Activated CD4-positive, alpha-beta T cell treated with anti-CD3 and anti-CD28 coated beads for 48 hours (primary cell): ENCODE measurements at places on chromosomes 2 and 18.

- DNase-seq, result no peak
Observed at GRCh38 chr18:76619261-76619620, 124.2 kb upstream of the ZNF516 start.

GRCh38 chr2:88016960-88017779, 823 bp upstream of the RNU2-63P start:
- no peak for DNase-seq

DNA sequence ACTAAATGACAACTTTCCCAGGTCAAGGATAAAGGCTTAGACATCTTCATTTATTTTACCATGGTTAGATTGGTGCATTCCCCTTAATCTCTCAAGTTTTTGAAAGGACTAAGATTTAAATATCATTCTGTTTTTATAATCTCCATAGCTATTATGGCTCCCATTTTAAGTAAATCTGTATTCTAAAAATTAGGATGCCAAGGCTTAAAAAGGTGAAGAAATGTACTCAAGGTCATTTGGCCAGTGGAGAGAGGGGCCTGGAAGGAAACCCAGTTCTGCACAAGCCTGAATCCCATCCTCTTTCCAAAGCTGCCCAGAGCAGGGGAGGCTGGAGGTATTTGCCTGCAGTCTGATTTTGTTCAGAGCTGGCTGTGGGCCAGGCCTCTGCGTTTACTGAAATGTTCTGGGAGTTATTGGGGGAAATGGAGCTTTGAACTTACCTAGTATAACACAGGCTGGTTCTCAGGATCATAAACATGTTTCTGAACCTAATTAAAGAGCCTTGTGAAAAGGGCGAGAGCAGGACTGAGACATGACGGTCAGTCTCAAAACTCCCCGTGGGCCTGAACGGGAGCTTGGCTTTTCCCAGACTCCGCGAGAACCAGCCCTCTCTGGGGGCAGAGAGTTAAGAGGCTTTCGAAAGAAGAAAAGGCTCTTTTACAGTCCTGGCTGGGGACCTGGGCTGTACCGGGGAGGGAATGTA, 85.6 kb downstream of the DDX1 start:
- no peak for DNase-seq

DNA sequence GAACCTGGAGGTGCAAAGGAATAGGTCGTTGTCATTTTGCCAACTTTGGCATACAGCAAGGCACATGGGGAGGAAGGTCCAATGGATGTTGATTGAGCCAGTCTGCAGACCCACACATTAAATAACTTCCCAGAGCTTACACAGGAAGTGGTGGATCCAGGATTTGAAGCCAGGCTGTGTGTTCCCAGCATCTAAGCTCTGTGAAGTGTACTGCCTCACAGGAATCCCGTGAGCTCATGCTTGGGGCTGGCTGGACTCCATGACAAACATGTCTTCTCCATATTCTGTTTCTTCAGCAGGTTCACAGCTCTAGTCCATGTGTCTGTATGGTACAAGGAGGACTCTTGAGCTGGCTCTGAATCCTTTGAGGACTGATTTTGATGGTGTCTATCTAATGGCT, 63.9 kb downstream of the KLHL29 start:
- no peak for DNase-seq

DNA sequence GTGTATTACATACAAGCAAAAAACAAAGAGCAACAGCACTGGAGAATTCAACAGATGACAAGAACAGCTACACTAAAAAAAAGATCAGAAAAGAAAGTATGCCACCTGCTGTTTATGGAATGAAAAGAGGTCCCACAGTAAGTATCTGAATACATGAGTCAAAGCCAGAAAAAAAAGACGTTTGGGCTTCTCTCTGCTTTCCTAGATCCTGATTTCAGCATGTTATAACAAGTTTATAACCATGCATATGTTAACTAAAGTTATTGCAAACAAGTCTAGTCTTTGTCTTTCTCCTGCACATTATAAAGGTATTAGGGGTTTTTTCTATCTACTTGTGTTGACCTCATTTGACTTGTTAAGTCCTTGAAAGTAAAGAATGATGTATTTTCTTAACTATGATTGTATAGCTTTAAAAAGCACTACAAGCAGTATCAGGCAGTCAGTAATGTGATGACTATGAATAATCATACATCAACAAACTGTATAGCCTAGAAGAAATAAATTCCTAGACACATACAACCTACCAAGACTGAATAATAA, 108.5 kb upstream of the COL5A2 start:
- no peak for DNase-seq

GRCh38 chr2:237669628-237670392, 42.4 kb downstream of the LRRFIP1 start:
- no peak for DNase-seq

- no peak for DNase-seq
Observed at GRCh38 chr2:158716921-158717320, 78.2 kb upstream of the DAPL1 start.

DNA sequence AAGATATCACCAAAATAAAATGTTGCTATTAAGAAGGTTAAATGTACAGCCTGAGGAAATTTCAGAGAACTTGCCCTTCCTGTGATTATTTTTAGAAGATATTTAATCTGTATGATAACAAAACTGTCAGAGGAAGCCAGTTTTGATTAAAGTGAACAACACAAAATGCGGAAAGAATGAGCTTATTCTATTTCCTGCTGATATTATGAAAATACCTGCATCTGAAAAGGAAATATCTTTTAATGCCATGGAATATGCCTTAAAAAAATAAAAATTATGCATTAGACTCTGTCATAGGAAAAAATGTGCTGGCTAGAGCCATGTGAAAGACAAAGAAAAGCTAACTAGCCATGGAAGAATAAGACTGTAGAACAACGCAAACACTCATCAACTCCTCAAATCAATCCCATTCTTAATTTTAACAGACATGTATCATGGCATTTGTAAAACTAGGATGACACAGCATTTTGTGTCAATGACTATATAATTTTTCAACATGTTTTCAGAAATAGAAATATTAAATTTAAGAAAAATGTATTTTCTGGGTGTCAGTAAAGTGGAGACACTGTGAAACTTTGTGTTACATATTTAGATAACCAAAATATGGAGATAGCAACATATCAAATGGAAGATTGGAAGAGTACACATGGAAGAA, 1768.2 kb downstream of the SUCLG1 start:
- no peak for DNase-seq

DNA sequence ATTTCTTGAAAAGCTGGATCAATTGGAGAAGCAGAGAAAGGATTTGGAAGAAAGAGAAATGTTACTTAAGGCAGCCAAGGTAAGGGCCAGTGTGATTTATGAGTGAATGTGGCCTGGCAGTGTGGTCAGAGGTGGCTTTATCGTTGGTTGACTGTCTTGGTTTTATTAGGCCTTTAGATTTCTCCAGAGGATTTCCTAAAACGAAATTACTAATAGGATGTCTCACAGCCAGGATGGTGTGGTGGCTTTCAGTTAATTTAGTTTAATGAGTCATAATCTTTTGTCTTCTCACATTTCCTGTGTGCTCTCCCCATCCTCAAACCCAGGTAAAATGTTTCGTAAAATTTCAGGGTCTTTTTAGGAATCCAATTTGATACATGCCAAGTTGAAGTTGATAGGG, 100.8 kb downstream of the TAF4B start:
- DNase-seq, result no peak

DNA sequence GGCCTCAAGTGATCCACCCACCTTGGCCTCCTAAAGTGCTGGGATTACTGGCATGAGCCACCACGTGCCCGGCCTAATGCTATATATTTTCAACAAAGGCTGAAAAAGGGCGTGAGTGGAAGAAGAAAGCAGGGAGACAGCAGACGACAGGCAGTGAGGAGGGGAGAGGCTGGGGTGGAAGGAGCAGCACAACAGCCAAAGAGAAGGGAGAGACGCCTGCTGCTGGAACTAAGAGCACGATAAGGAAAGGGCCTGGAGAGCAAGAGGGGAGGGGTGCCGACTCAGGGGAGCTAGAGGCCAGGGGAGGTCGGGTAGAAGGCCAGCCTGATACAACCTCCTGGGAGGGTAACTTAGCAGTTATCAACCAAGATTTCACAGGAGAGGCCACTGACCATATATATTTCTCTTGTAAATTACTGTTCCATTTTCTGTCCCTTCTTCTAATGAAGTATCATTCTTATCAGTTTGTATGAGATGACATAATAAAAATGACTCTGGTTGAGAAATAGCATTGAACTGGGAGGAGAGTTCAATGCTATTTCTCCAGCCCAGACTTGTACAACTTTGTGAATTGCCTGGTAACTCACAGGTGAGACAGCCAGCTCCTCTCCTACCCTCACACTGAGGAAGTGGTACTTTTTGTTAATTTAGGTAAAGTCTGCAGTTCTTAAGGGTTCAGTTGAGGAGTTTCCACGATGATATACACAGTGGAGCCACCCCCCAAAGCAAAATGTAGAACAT, 5.8 kb upstream of the RNU4ATAC start:
- DNase-seq, result no peak

GRCh38 chr18:77102259-77103040, 30.1 kb downstream of the MBP start:
- DNase-seq, result no peak

GRCh38 chr2:221816566-221816965, 244.5 kb upstream of the EPHA4 start:
- no peak for DNase-seq

DNA sequence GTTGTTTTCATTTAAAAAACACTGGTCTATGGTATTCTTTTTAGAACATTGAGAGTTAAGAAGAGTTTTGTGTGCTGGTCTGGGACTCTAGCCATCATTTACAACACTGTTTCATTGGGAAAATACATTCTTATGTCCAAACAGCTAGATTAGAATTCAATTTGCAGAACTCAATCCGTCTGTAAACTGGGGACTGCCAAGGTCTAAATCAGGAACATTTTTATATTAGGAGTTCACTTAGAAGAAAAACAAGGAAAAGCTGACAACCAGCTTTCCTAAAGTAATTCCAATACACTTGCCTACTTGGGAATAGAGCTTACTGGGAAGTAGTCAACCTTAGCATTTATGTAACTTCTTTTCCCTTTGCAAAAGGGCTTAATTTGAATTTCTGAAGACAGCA, 91.5 kb upstream of the RNF152 start:
- DNase-seq, result no peak

DNA sequence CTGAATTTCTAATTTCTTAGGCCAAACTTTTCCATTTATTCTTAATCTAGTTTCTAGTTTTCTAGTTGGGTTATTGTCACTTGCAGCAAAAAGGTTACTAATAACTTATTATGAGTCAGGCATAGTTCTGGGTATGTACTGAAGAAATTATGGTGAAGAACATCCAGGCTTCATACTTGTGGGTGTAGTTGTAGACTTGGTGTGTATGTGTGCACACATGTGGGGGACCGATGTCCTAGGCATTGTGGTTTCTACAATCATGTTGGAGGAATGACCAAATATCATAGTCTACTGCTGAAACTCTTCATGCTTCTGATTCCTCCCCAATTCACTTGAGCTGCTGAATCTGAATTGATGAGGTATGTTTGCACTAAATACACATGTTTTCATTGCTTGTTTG, 141.2 kb downstream of the PMAIP1 start:
- DNase-seq, result no peak
